ENCODE measurements at places on chromosomes 7 and 10.

DNA sequence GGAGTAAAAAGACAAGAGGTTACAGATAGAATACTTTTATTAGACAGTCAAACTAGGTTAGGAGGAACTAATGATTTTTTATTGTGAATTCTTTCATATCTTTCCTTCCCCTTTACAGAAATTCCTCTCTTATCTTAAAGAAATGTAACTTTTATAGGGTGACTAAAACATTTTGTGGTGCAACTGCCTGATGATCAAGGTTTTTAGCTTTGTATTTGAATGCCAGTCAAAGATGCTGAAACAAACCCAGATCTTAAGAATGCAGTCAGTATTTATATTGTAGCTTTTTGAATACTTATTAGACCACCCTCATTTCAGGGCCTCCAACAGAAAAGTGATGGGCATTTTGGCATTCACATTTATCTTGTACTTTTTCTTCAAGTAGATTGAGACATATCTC, 27.4 kb downstream of the TAX1BP1 start:
- DNase-seq, result no peak

DNA sequence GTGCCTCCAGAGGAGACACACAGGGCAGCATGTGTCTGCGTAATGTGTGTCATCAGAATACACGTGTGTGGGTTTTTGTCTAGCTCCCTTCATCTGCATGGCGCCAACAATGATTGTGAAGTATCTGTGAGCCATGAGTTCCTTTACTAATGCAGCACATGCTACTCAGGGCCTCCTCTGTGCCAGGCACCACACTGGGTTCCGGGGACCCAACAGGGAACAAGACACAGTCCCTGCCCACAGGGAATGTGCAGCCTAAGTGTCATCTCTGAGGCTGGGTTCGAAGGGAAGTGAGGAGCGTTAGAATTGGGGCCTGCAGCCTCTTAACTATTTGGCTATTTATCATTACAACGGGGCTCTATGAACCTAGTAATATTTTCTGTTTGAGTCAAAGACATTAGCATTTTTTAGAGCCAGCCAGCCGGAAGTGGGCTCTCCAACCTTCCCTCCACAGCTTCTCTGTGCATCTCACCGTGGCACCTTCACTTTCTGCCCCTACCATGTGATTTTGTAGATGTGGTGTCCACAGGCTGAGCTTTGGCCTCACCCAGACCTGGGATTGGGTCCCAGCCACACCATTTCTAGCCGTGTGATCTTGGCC, 43.9 kb upstream of the SRGN start:
- no peak for DNase-seq

DNA sequence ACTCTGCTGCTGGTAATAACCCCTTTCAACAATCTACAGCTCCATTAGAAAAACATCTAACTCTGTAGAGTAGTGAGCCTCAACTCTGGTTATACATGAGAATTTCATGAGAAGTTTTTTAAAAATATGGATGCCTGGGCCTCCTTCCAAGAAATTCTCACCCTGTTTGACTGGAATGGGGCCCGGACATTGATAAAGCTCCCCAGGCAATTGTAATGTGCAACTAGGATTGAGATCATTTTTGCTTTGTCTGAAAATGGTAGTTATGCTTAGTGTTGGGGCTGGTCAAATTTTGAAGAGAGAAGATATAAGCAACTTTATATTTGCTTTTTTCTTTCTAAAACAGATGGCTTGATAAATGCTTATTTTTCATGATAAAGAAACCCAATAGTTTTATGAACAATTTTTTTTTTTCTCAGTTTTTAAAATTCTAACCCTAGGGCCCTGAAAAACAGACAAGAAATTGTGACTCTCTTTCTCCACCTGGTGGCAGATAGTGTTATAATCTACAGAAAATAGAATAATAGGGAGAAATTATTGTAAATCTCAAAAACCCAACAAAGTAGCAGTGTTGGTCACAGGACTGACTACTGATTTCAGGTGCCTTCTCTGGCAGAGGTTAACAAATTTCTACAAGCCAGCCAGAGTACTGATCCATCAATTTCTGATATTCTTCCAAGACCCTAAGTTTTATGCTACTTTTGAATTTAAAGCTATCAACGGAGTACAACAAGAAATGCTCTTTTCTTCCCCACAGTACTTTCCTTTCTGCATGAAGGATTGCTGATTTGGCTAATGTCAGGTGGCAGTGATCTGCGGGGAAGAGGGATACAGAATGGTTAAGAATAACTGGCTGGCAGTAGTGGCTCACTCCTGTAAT, 174.8 kb downstream of the DKK1 start:
- no peak for DNase-seq

GRCh38 chr7:152176797-152177196, 151.3 kb downstream of the GALNT11 start:
- DNase-seq, result no peak

GRCh38 chr10:82236084-82236731, 361.2 kb downstream of the NRG3 start:
- no peak for DNase-seq

DNA sequence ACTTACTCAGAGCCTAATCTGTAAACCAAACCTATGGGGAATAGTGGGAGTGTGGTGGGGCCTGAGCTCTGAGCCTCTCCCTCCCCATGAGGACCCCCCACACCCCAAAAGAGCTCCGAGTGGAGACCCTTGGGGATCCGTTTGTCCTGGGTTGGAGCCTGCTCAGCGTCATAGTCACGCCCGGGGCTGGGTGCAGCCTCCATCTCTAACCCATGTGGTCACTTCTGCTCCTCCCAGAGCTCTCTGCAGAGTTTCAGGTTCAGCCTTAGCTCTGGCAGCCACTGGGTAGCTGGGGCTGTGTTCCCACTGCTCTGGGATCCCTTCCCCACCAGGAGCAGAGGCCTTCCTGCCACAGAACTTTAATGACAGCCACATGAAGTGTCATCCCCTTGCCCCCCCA, 25.9 kb downstream of the PFKFB3 start:
- no peak for DNase-seq

DNA sequence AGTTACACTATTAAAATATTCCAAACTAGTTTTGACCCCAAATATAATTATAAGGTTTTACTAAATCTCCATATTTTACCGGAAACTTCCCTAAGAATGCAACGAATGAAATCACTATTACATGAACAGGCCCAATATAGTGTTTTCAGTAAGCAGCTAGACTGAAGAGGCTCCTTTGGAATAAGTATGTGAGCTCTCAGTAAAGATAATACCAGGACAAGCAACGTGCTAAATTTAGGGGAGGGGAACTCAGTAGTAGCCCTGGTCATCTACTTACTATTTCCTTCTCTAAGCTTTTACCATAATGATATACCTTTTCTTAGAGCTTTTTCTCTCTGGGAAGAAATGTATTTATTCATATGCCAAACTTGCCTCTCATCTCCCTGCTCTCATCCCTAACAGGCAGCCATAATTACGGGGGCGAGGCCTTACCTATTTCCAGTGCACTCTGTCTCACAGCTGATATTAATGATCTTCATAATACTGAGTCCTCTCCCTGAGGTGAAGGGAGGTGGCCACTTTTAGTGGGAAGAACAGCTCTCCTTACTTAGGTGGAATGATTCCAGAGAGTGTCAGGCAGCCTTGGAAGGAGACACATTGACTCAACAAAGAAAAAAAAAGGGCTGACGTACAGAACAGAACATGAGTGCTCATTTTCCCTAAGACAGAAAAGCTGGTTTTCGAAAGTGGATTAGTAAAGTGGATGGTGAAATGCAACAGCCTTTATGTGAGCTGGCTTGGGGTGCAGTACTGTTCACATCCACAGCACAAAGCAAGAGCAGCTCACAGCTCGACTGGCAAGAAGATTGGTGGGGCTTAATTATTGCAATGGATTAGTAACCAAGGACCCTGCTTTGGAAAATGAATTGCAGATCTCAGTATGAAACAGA, 165.4 kb downstream of the GLI3 start:
- DNase-seq, result no peak

- DNase-seq, result no peak
Observed at GRCh38 chr10:72068901-72069446, 19.4 kb downstream of the SPOCK2 start.

DNA sequence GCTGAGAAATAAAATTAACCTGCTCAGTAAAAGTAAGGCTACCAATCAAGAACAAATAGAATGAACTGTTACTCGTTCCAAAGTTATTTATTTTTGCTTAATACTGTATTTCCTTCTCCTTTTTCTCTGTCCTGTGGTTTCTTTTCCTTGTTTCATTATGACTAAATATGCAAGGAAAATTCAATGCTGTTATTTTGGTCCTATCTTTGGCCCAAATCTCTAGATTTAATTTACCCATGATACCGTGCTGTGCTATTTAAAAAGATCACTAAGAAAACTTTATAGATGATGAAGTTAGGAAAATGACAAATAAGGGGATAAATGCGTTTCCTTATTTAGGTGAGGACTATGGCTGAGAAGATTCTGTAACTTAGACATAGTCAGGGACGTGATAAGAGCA, 45.3 kb upstream of the FAM133B start:
- DNase-seq, result no peak

DNA sequence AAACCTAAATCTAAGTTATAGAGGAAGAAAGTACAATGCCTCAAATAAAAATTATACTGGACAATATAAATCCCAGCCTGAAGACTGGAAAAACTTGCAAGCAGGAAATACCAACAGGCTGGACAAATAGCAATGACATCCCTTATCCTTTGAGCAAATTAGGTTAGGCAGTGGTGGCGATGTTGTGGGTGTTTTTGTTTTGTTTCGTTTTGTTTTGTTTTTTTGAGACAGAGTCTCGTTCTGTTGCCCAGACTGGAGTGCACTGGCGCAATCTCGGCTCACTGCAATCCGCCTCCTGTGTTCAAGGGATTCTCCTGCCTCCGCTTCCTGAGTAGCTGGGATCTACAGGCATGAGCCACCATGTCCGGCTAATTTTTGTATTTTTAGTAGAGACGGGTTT, 57.3 kb upstream of the TES start:
- no peak for DNase-seq

- no peak for DNase-seq
Observed at GRCh38 chr7:122038904-122039303, 105.1 kb downstream of the AASS start.

- DNase-seq, result no peak
Observed at GRCh38 chr10:120700426-120700825, 150.7 kb upstream of the WDR11 start.

DNA sequence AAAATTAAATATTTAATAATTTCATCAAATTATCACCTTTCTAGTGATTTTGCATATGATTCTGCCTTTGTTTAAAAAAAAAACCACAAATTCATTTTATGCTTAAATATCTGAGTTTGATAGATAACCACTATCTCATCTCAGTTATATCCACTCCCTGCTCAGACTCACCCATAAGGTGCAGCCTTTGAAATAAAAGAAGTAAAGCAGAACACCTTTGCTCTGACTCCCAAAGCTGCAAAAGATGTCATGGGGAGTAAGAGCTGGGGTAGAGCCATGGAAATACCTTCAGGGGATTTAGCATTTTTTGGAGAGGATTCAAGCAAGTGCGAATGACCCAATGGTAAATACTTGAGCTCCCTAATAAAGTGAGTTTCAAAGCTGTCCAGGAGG, 15.1 kb upstream of the CYP3A5 start:
- DNase-seq, result no peak

DNA sequence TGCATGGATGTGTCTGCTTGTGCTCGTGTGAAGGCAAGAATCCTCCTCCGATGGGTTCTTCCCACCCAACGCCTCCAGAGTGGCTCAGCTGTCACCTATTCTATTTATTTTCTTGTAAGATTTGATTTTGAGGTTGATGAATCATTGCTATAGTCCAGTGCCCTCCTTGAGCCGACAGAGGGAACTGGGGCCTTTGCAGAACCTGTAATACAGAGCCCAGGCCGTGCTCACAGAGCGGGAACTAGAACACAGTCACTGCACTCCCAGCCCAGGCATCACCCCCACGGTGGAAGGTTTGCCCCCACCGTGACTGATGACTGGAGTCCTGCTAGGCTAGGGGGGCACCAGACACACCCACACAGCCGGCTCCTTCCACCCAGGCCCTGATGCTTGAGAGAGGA, 2.0 kb downstream of the RARRES2 start:
- DNase-seq, result no peak

- no peak for DNase-seq
Observed at GRCh38 chr7:78134256-78134655, 335.7 kb downstream of the PHTF2 start.

DNA sequence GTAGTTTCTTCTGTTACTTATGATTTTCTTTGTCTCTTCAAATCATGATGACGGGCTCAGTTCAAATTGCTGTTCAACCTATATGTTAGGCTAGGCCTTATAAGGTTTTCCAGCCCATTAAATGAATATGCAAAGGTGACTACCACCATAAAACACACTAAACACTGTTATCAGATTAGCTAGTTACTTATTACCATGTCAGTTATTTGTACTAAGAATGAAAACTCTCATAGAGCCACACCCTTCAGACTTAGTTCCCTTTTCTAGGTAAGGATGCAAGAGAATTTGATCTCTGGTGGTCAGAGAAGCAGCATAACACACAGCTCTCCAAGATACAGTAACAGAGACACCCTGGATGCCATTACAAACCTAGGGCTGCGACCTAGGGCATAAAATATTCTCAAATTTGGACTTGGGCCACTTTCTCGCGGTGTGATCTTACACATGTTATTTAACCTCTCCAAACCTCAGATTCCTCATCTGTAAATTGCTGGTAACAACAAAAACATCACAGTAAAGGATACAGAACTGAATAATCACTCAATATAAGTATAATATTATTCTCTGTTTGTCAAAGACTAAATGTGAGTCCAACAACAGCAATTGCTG, 35.6 kb downstream of the ANKMY2 start:
- DNase-seq, result no peak

- DNase-seq, result no peak
Observed at GRCh38 chr7:82549616-82550285, 106.2 kb upstream of the CACNA2D1 start.

- DNase-seq, result no peak
Observed at GRCh38 chr7:12458520-12459131, 55.0 kb upstream of the VWDE start.

GRCh38 chr10:99920486-99920885, 89.3 kb downstream of the DNMBP start:
- DNase-seq, result no peak

DNA sequence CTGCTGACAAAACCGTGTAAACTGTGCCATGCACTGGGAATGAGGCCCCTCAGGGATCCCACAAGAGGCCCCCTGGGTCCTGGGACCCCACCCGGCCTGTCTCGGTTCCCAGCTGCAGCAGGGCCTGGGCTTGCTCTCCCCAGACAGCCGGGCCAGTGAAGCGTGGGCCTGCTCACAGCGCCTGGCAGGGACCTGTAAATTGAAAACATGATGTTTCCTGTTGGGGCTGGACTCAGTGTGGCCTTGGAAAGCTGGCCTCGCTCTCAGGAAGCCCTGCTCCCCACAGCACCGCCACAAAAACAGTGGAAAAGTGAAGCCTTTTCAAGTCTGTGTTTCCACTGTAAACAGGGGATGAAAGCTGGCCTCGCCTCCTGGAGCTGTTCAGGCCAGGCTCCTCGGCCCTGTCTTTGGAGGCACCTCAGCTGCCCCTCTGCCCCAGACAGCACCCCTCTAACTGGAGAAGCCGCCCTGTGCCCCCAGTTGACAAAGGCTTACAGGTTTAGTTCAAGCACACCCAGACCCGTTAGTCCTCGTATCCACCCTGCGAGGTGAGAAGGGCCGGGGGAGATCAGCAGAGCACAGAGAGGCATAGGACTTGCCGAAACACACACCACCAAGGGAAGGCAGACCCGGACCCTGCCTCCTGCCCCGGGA, 108.3 kb downstream of the ZMIZ1 start:
- DNase-seq, result no peak
